ENCODE measurements at places on chromosomes 1 and 21.
A peak's percentile ranks its signal among the peaks of the same experiment; 100 is the strongest.

DNA sequence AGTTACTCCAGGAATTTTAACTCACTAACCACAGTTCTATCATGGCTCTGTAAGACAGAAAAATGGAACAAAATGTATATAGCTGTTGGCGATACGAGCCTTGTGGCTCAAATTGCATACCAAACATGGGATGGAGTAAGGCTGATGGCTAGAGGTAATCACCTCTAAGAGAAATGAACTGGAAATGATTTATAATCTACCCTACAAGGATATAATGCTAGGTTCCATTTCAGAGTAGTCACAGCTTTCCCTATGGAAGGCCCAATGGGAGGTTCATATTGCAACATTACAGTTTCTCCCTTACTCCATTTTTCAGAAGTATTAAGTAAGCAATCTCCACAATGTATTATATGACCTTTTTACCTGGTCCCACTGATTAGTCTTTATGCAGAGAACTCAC, 61.6 kb downstream of the EDEM3 start:
- DNase-seq = no peak

- DNase-seq = no peak
Measured at GRCh38 chr1:212955098-212955497, 4.8 kb downstream of the VASH2 start.

DNA sequence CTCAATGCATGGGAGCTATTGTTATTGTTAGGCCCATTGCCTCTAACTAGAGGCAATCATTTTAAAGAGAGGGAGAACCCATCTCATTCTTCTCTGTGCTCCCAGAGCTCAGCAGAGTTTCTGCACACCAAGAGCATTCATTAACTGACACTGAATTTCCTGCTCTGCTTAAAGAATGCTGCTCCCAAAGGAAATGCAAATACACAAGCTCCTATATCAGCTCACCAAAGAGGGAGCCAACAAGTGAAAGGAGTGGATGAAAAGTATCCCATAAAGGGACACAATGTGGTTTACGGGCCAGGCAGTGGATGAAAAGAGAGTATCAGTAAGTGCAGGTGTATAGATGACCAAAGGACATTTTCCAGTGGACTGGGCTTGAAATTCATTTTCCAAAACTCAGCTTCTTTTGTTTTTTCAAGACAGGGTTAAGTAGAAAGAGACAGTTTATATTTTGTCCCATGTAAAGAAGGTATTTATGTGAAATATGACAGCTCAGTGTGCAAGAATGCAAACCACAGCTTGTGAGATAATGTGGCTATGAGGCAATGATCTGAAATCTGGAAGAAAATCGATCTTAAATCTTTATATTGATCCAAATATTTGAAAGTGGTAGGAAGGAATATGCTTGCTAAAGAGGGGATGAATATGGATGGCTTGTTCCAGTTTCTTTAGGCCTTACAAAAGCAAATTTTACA, 207.7 kb upstream of the CAMK1G start:
- no peak for DNase-seq

DNA sequence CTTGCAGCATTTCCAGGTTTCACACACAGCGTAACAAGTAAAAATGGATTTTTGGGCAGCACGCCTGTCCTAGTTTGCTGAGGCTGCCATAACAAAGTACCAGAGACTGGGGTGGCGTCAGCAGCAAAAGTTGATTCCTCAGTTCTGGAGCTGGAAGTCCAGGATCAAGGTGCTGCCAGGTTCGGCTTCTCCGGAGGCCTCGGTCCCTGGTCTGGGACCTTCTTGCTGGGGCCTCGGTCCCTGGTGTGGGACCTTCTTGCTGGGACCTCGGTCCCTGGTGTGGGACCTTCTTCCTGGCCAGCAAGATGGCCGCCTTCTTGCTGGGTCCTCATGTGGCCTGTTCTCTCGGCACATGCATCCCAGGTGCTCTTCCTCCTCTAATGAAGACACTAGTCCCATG, 104.0 kb downstream of the PDE9A start:
- DNase-seq = no peak

GRCh38 chr1:43058545-43059360, 100.1 kb upstream of the SLC2A1 start:
- no peak for DNase-seq

DNA sequence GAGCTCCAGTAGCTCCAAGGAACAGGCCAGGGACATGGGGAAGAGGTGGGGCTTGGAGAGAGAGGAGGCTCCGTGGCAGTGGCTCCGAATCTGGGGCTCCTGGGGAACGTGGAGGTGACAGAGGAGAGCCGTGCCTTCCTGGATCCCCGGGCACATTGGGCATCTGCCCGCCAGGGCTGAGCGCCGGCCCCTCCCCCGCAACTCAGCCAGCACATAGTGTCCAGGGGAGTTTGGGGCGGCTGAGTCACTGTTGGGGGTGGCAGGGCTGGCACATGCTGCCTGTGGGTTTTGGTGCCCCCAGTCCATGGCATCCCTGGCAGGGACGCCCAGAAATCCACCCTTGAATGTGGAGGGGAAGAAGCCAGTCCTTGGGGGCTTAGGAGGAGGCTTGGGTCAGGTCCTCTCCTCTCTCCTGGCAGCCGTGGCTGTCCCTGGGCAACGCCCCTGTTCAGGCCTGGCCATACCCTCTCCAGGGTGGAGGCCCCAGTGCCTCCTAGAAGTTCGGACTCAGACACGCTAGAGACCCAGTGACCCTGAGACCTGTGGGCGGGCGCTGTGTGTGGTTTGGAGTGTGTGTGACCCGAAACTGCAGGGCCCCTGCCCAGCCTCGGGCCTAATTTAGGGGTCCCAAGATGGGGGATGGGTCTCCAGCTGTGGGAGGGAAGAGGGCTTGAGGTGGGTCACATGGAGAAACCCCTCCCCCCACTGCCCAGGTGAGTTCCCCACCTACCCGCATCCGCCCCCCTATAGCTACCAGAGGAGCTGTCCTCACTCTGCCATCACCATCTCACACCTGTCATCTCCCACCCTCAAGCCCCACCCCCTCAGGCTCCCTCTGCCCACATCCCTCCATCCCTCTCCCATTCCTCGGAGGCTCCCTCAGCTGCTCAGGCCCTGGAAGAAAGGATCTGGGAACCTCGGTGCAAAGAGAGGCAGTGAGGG, 1.6 kb downstream of the HSPB7 start:
- DNase-seq = no peak

DNA sequence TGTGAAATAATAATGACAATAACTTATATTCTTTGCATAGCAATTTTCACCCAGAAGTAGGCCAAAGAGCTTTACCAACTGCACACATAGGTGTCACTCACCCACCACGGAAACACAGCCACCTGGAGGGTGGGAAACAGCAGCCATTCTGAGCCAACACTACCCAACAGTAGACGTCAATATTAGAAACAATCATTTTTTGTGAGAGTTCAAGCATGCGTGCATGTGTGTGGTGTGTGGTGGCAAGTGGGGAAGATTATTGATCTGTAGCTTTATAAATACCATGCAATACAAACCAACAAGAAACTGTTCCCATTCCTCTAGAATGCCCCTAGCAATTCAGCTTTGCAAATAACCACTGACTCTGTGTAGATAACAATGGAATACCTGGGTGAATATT, 19.1 kb downstream of the PROX1 start:
- no peak for DNase-seq

DNA sequence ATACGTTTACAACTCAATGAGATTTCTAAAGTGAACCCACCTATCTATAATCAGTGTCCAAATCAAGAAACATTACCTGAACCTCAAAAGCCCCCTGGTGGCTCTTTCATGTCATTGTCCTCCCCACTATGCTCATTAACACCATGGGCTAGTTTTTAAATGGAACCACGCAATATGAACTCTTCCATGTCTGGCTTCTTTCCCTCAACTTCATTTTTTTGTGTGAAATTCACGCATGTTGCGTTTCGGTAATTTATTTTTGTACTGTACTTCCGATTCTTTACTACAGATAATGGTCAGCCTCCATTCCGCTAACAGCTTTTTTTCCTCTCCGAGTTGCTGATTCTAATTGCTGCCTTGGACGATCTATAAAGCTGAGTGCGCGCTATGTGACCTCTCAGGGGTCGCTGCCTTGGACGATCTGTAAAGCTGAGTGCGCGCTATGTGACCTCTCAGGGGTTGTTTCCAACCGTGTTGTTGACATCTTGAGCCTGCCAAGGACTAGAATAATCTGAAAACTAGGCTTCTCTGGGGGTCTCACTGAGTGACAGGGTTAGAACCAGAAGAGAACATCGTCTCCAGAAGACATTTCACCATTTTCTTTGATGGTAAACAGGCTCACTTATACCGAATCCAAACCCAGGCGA, 1.1 kb upstream of the CACYBP start:
- peak; percentile 86 for DNase-seq

DNA sequence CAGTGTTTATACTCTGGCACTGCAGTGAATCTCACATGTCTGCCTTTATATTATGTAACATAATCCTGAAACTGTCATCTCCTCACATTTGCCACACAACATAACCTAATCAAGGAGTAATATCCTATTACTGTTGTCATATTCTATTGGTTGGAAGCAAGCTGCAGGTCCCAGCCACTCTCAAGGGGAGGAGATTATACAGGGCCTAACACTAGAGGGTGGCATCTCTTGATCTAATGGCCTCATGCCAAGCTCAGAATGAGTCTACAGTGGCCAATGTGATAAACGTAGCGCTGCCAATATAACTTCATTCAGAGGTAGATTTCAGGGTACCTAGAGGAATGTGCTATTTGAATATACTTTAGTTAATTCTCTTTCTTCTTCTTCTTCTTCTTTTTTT, 166.8 kb downstream of the BACH1 start:
- no peak for DNase-seq

DNA sequence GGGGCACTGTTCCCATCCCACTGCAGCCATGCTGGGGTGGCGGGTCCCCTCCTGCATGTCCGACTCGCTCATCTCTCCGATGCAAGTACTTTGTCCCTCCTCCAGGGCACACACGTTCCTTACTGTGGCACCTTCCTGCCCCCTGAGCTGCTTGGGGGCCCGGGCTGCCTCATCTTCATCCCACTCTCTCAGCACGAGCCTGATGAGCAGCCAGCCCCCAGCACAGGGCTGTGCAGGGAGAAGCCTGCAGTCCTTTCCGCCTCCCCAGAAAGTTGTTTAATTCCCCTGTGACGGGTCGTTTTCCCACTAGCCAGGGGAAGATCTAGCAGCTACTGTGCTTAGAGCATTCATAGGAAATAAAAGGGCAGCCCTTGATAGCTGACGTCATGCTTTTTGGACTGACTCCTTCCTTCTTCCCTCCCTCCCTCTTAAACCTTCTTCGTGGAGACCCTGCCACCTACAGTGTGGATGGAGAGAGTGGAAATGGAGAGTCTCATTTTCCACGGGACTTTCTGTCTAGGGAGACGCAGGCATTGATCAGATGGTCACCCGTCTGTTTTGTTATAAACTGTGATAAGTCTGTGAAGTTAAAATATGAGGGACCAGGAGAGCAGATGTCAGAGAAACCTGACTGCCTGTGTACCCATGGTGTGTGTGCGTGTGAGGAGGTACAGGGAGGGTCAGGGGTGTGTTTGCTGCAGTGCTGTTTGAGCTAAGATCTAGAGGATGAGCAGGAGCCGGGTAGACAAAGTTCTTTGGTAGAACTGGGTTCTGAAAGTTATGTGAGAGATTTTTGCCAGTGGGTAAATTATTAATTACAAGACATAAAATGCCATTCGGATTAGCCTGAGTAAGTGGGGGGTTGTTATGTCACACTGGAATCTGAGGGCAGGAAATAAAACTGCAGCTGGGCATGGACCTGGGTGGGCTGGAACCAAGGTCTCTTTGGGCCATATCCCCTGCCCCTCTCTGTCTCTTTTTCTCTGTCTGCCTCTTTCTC, 34.3 kb downstream of the GPR137B start:
- no peak for DNase-seq

Data from NCI-H1105 (cell line).